T-helper 9 cell (primary cell): ENCODE measurements at places on chromosomes 4 and X.

- DNase-seq, result no peak
Observed at GRCh38 chrX:132330156-132330729, 111.0 kb upstream of the RAP2C start.

- DNase-seq, result no peak
Observed at GRCh38 chrX:136199365-136199764, 51.8 kb downstream of the MAP7D3 start.

- DNase-seq, result no peak
Observed at GRCh38 chrX:44765556-44765955, 78.3 kb upstream of the DUSP21 start.

DNA sequence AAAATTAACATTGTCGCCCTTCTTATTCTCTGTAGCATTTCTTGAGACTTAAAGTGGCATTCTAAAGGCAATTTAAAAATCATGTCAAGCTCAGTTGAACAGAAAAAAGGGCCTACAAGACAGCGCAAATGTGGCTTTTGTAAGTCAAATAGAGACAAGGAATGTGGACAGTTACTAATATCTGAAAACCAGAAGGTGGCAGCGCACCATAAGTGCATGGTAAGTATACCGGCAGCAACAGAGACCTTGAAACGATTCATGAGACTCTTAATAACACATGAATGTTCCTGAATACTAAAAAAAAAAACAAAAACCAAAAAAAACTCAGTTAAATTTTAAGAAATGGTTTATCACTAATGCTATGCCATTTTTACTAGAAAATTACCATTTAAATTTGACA, 82.4 kb upstream of the HPRT1 start:
- DNase-seq, result no peak

DNA sequence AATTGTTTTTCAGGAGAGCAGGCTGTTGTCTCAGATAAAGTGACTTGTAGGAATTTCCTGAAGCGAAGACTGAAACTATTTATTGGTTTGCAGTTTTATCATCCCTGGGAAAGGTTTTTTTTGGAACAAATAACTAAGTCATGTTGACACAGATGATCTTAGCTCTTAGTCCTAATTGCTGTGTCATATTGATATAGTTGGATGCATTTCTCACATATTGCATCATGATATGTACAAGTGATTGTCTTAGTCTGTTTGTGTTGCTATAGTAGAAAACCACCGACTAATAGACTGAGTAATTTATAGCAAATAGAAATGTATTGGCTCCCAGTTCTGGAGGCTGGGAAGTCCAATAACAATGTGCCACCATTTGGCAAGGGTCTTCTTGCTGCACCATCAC, 397.5 kb upstream of the PPP1R2C start:
- DNase-seq, result no peak

GRCh38 chrX:118968031-118968430, 6.4 kb upstream of the LONRF3 start:
- no peak for DNase-seq

DNA sequence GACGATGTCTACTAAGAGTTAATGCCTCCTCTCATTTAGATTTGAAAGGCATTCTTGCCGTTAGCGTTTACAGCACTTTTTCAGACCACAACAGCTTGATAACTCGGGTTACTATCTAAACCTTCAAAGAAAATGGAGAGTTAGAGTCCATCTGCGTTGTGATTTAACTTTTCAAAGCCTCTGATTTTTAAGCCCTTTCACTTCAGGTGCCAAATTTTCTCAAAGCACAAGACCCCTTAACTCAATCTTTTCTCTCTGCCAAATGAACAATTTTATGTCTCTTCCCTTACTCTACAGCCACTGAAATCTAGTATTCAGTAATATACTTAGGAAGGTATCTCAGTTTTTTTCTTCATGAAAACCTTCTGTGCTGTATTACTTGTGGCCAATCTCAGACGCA, 310.5 kb downstream of the TENM3 start:
- DNase-seq, result no peak

DNA sequence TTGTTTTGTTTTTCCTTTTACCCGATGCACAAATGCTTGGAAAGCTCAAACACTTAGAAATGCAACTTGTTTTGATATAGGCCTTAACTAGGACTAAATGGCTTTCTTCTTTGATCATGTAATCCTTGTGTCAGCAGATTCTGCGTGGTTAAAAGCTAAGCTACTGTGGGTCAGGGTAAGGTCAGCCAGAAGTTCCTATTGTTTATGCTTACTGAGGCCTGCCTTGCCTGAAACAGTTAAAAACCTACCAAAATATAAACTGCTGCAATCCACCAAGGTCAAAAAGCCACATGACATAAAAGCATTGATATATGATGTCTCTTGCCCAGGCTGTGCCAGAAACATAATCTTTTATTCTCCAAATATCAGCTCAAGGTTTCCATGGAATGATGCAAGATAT, 223.4 kb downstream of the FAM47B start:
- no peak for DNase-seq

- DNase-seq, result no peak
Observed at GRCh38 chr4:91764085-91764484, 539.7 kb upstream of the GRID2 start.

GRCh38 chr4:137794764-137795254, 262.5 kb upstream of the PCDH18 start:
- no peak for DNase-seq

DNA sequence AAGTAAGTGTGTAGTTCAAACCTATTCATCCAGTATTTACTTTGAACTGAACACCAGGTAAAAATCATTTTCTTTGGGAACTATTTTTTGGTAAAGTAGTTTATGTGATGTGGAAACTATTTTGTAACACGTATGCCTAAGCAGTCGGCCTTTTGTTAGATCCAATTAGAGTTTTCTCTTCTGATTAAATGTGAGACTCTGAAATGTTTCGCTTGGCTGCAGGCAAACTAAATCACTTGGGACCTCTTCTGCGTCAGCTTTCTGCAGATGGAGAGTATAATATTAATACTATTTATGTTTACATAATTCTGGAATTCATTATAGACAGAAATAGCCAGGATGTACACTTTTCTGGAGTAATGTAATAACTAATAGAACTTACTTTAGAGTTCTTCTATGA, 46.9 kb downstream of the BMPR1B start:
- DNase-seq, result no peak

DNA sequence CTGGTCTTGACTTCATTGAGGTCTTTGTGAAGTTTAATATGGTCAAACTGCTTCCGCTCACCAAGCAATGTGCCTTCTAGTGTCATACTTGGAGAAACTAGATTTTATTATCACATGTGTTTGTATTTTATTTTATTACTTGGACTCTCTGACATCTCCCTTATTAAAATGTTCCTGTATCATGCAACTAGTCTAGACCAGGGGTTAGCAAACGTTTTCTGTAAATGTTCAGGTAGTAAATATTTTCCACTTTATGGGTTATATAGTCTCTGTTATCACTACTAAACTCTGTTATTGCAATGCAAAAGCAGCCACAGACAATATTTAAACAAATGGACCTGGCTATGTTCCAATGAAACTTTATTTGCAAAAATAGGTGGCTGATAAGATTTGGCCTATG, 443.8 kb downstream of the MID1IP1 start:
- no peak for DNase-seq

- no peak for DNase-seq
Observed at GRCh38 chr4:1090465-1091440, 22.6 kb downstream of the RNF212 start.

- DNase-seq, result no peak
Observed at GRCh38 chr4:73895201-73896175, 26.3 kb downstream of the CXCL1 start.

DNA sequence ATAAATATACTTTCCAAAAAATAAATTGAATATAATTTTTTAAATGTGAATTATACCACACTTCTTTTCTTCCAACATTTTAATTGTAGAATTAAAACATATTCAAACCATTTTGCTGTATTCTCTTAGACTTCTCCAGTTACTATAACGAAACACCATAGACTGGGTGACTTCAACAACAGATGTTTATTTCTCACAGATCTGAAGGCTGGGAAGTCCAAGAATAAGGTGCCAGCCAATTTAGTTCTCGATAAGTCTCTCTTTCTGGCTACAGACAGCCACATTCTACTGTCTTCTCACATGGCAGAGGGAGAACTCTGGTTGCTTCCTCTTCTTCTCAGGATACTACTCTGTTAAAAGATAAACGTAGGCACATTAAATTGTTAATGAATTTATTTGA, 155.8 kb upstream of the UGT8 start:
- no peak for DNase-seq

- no peak for DNase-seq
Observed at GRCh38 chr4:48470570-48470969, 12.6 kb upstream of the SLC10A4 start.

GRCh38 chr4:83644677-83645659, 109.1 kb downstream of the GPAT3 start:
- DNase-seq, result no peak

- no peak for DNase-seq
Observed at GRCh38 chrX:6095469-6095868, 133.2 kb downstream of the NLGN4X start.

GRCh38 chr4:145679520-145679919, 426 bp upstream of the C4orf51 start:
- no peak for DNase-seq

GRCh38 chrX:20060961-20061748, 55.6 kb downstream of the MAP7D2 start:
- DNase-seq, result no peak

- DNase-seq, result no peak
Observed at GRCh38 chr4:181756451-181757095, 486.6 kb upstream of the TENM3 start.

- DNase-seq, result no peak
Observed at GRCh38 chrX:311156-312129, 7.2 kb downstream of the GTPBP6 start.

DNA sequence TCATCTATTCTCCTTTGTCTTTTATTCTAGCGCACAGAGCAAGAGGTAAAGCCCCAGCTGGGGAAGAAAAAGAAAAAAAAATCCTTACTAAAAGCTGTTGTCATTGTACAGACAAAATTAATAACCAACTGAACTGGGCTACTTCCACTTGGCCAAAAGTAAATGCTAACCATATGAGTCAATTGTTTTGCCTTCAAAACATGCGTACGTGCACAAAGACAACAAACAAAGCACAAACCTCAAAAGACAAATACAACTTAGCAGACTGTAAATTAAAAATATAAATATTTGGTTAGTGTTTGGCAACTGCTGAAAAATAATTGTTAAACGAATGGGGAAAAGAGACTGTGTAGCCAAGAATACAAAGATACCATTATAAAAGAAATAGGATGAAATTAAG, 5.9 kb downstream of the EDA2R start:
- no peak for DNase-seq

GRCh38 chr4:84814094-84814750, 152.3 kb downstream of the WDFY3 start:
- no peak for DNase-seq

GRCh38 chr4:118714682-118715081, 29.5 kb downstream of the METTL14 start:
- DNase-seq, result no peak
